ENCODE measurements at places on chromosomes 5 and 9. TPM values are rescaled to one million over a fixed set of nuclear protein-coding genes. Genes with fewer than 3 reads are reported as not detected.

The EQTN gene
- total RNA-seq: not detected

The FCN2 gene
- not detected for total RNA-seq

The BHMT2 gene
- total RNA-seq: 20.3 TPM

The JADE2 gene
- total RNA-seq: 45.9 TPM

The CYLC2 gene
- total RNA-seq: not detected

The GFI1B gene
- total RNA-seq: not detected

The CDH9 gene
- not detected for total RNA-seq

The ENTPD2 gene
- total RNA-seq: under 0.01 TPM

DNA sequence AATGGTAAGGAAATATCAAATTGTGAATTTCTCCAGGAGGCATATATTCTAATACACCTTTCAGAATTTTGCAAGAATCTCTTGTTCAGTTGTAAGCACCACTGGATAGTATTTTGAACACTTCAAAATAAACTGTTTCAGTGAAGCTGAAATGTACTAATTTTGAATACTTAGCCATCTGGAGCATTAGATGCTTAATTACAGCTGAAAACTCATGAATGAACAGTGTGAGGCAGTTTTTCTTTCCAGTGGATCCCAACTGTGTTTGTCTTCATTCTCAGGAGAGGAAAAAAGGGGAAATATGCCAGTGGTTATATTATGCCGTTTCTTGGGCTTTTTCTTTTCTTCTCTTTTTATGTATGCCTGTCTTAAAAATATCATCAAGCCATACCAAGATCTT lies 306.0 kb upstream of the SEMA6A start:
- H3K4me3 ChIP-seq: no peak overlapping the region
- H3K4me1 ChIP-seq: no peaks in the 10 kb centered on the region
- no peaks in the 10 kb centered on the region for H3K36me3 ChIP-seq
- H3K27me3 ChIP-seq: no peaks in the 10 kb centered on the region

DNA sequence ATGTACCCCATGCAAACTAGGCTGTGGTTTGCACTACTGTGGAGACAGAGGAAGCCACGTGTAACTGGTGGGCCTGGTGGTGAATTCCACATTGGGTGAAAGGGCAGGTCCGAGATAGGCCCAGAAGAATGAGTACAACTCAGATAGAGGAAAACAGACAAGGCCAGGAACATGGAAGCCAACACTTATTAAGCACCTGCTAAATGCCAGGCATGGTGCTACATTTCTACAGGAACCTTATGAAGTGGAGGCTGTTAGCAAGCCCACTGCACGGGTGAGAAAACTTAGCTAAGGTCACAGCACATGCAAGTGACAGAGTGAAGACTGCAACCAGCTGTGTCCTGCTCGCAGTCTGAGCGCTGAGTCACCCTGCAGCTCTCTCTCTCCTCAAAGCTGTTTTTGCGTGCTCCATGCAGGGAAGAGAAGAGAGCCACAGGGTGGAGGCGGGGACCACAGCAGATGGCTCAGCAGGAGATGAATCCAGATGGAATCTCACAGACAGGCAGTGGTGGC lies 65.5 kb upstream of the SPTLC1 start:
- peak; percentile 87 for DNase-seq
- peaks cover 10% of the 10 kb centered on the region for H3K4me1 ChIP-seq
- no peaks in the 10 kb centered on the region for H3K27me3 ChIP-seq
- no peak overlapping the region for H3K4me3 ChIP-seq

GRCh38 chr5:6360323-6361072 lies 17.8 kb downstream of the MED10 start:
- H3K27ac ChIP-seq: no peak overlapping the region
- H3K4me3 ChIP-seq: no peak overlapping the region
- no peaks in the 10 kb centered on the region for H3K36me3 ChIP-seq
- H3K27me3 ChIP-seq: no peaks in the 10 kb centered on the region
- DNase-seq: no peak

GRCh38 chr5:98454904-98455303 lies 318.6 kb upstream of the RGMB start:
- H3K36me3 ChIP-seq: no peaks in the 10 kb centered on the region
- no peaks in the 10 kb centered on the region for H3K27me3 ChIP-seq
- peak overlapping the region; percentile 38 for H3K4me3 ChIP-seq
- peaks cover 3% of the 10 kb centered on the region for H3K4me1 ChIP-seq
- peak; percentile 95 for DNase-seq

DNA sequence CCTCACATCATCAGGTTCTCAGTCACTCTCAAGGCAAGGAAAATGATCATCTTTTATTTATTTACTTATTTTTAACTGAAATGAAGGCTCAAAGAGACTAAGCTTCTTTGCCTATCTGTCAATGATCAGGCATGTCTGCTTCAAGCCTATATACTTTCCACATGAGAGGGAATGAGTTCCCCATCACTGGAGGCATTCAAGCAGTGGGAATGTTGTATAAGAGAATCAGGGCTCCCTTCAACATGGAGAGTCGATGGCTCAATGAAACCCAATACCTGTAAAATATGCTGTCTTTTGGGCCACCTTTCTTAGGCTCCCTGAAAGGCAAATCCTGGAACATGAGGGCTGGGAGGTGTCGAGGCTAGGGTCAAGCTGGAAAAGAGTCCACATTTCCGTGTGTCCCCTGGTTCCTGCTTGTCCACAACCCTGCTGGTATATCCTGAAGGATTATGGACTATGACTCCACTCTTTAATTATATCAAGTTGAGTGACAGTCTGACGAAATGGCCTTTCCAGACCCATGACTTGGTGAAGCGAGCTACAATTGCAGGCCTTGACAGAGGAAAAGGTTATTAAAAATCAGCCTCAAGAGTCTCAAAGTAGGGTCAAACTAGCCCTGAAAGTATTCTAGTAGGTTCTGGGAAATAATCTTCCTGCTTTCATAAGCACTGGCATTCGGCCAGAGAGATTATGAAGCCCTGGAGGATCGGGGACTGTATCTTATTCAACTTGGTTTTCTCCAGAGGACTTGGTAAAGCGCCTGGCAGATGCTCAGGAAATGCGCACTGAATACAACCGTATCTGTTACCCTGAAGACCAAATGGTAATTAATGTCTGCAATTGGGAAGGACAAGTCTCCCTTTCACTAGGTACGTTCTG lies 145.9 kb upstream of the TBC1D2 start:
- no peaks in the 10 kb centered on the region for H3K4me1 ChIP-seq
- peak; percentile 27 for DNase-seq
- H3K4me3 ChIP-seq: no peak overlapping the region
- H3K36me3 ChIP-seq: no peaks in the 10 kb centered on the region
- no peak overlapping the region for H3K27ac ChIP-seq

GRCh38 chr5:137316346-137316736 lies 182.8 kb downstream of the SPOCK1 start:
- peak; percentile 76 for DNase-seq
- no peak overlapping the region for H3K27ac ChIP-seq
- H3K4me3 ChIP-seq: no peak overlapping the region
- H3K27me3 ChIP-seq: no peaks in the 10 kb centered on the region

- no peaks in the 10 kb centered on the region for H3K27me3 ChIP-seq
- DNase-seq: no peak
- peaks cover 2% of the 10 kb centered on the region for H3K4me1 ChIP-seq
- H3K27ac ChIP-seq: no peak overlapping the region
- H3K36me3 ChIP-seq: no peaks in the 10 kb centered on the region
These were observed 567.9 kb downstream of the CCDC171 start for GRCh38 chr9:16120727-16121126.

DNA sequence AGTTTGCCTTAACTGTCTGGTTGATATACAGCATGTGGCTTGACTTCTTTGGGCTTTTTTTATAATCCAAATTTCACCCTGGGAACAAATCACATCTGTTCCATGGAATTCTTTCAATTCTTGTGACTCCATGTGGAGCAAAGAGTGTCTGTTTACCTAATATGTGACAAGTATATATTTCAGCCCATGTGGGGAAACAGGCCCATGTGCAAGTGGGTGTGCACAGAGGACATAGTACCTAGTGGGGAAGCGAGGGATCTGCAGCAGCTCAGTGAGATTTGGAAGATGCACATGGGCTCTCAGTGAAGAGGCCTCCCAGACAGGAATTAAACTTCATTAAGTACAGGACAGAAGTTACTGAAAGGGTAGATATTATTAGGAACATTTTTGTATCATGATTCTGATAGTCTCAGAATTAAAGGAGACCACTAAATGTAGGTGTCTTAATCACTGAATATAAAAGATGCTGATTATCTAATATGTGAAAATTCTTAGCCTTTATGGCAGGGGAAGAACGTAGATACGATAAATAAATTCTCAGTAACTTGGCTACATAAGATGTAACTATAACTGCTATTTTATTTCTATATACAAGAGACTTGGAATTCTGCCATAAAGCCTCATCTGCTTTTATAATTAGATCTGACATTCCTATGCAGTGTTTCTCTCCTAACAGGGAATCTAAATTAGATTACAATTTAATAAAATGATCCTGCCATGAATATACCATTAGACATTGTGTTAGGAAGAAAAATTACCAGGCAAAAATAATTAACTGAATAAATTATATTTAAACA lies 181.2 kb downstream of the SLC12A2 start:
- H3K27ac ChIP-seq: no peak overlapping the region
- DNase-seq: peak; percentile 37
- no peaks in the 10 kb centered on the region for H3K27me3 ChIP-seq
- H3K36me3 ChIP-seq: peaks cover 2% of the 10 kb centered on the region

- no peaks in the 10 kb centered on the region for H3K4me1 ChIP-seq
- no peak overlapping the region for H3K4me3 ChIP-seq
- no peak for DNase-seq
- H3K27me3 ChIP-seq: peaks cover 3% of the 10 kb centered on the region
- no peak overlapping the region for H3K27ac ChIP-seq
- no peaks in the 10 kb centered on the region for H3K36me3 ChIP-seq
These were observed 28.1 kb downstream of the CARTPT start for GRCh38 chr5:71747182-71747581.

GRCh38 chr5:95884017-95884325 lies 61.4 kb upstream of the GLRX start:
- no peaks in the 10 kb centered on the region for H3K27me3 ChIP-seq
- H3K36me3 ChIP-seq: peaks cover 5% of the 10 kb centered on the region
- DNase-seq: peak; percentile 65
- H3K4me3 ChIP-seq: no peak overlapping the region
- H3K27ac ChIP-seq: no peak overlapping the region
- peaks cover 4% of the 10 kb centered on the region for H3K4me1 ChIP-seq

GRCh38 chr5:39203275-39203922 lies 16.0 kb downstream of the FYB1 start:
- no peaks in the 10 kb centered on the region for H3K27me3 ChIP-seq
- no peak overlapping the region for H3K4me3 ChIP-seq
- H3K27ac ChIP-seq: no peak overlapping the region
- DNase-seq: no peak
- no peaks in the 10 kb centered on the region for H3K36me3 ChIP-seq
- no peaks in the 10 kb centered on the region for H3K4me1 ChIP-seq

DNA sequence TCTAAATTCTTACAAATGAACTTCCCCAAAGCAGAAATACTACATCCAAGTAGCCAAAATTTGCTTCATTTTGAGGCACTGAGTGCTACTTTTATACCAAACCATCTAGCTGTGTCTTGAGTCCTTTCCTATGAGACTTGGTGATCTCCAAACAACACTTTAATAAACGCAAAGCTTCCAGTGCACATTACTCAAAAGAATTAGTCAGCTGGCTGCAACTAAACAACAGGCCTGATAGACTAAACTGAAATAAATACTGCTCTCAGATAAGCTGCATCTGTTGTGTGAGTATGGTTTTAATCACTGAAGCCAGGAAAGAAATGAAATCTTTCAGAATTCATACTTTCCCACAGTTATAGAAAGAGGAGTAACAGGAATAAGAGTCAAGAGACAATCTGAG lies 80.3 kb downstream of the VCAN start:
- peaks cover 1% of the 10 kb centered on the region for H3K36me3 ChIP-seq
- H3K27ac ChIP-seq: no peak overlapping the region
- no peak overlapping the region for H3K4me3 ChIP-seq
- no peaks in the 10 kb centered on the region for H3K27me3 ChIP-seq
- peak; percentile 91 for DNase-seq
- H3K4me1 ChIP-seq: peaks cover 10% of the 10 kb centered on the region

DNA sequence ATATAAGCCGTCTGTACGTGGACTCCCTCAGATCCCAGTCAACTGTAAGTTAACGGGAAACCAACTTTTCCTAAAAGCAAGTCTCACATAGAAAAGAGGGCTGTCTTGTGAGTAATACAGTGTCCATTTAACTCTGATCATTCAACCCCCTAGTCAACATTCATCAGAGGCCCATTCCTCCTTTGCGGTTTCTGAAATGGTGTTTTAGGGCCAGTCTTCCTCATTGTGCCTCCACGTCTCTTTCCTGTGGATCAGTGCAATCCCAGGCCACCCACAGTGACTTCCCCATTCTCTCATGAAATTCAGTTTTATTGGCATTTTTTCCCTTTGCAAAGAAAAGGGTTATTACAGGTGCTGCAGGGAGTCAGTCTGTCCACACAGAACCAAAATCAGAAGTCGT lies 261.8 kb downstream of the NR3C1 start:
- H3K27ac ChIP-seq: no peak overlapping the region
- no peaks in the 10 kb centered on the region for H3K27me3 ChIP-seq
- no peaks in the 10 kb centered on the region for H3K36me3 ChIP-seq

DNA sequence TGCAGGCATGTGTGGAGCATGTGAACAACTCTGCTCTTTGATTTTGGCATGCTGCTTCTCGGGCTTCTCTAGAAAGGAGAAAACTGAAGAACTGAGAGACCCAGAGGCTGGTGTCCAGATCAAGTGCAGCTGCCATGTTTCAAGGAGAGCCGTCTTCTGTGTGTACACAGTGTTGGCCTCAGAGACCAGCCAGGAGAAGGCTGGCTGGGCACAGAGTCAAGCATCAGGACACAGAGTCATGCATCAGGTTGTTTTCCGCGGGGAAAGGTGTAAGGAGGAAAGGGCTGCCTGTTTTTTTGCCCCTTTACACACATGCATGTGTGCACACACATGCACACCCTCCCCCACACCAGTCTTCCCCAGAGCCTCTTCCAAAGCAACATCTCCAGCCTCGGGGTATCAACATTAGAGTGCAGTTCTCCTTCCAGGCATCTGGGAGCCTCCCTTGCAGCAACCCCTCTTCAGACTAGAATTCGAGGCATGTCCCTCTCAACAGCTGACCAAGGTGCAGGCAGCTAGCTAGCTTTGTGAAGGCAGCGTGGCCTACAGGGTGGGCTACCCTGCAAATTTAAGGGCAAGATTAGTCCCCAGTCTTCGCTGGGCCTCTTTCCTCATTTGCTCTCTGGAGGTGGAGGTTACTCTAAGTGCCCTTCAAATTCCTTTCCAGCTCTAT lies 180.9 kb downstream of the AOPEP start:
- no peak overlapping the region for H3K27ac ChIP-seq
- no peaks in the 10 kb centered on the region for H3K27me3 ChIP-seq
- no peak for DNase-seq
- peaks cover 10% of the 10 kb centered on the region for H3K4me1 ChIP-seq
- H3K36me3 ChIP-seq: no peaks in the 10 kb centered on the region

GRCh38 chr9:21817176-21817575 lies 14.7 kb downstream of the MTAP start:
- no peak overlapping the region for H3K4me3 ChIP-seq
- H3K27ac ChIP-seq: no peak overlapping the region
- peaks cover 9% of the 10 kb centered on the region for H3K36me3 ChIP-seq
- peaks cover 8% of the 10 kb centered on the region for H3K4me1 ChIP-seq

GRCh38 chr5:167982-168660 lies 23.2 kb upstream of the LRRC14B start:
- H3K27ac ChIP-seq: peak overlapping the region; percentile 96
- H3K36me3 ChIP-seq: no peaks in the 10 kb centered on the region
- H3K27me3 ChIP-seq: no peaks in the 10 kb centered on the region
- H3K4me3 ChIP-seq: no peak overlapping the region
- H3K4me1 ChIP-seq: peaks cover 18% of the 10 kb centered on the region
